T-helper 2 cell (primary cell): ENCODE measurements at places on chromosomes 11 and 22.
A peak's percentile ranks its signal among the peaks of the same experiment; 100 is the strongest.

- DNase-seq = no peak
These were observed 3.2 kb upstream of the CACNA1I start for GRCh38 chr22:39567135-39567946.

DNA sequence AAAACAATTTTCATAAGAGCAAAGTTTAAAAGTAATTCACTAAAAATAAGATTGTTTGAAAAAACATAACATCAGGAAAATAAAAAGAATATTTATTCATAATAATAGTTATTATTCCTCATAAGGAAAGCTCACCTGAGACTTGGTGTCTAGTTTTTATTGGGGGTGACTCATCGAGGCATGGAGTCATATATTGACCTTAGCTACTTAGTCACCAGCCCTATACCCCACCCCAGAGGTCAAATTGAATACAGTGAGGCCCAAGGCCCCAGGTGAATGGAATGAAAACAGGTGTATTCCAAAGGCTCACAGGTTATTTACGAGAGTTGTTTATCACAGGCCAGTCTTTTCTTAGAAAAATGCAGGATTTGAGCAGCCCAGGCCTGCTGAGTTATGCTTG, 36.9 kb downstream of the CNTF start:
- no peak for DNase-seq

GRCh38 chr11:126267650-126268049, 1.0 kb downstream of the SRPRA start:
- no peak for DNase-seq

DNA sequence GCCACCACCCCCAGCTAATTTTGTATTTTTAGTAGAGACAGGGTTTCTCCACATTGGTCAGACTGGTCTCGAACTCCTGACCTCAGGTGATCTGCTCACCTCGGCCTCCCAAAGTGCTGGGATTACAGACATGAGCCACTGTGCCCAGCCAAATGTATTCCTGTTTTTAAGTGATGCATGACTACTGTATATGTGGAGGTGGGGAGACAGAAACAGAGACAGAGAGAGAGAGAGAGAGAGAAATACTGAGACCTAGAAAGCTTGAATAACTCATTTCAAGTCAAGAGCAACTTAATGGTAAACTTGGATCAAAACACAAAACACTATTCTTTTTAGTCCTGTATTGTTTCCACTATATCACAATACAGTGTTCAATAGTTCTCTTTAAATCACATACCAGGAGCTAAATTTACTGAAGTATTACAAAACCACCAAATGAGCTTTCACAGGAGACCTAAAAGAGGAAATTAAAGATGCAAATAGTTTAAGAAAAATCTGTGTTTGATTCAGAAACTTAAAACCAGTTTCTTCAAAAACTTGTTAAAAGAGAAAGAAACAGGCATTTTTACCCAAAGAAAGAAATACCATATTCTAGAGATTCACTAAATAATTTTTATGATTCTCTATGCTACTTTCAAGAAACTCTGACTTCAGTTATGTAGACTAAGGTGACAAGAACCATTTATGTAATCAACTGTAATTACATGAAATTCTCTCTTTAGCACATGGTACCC, 188.7 kb downstream of the ETS1 start:
- DNase-seq = no peak

- DNase-seq = no peak
These were observed 4.1 kb upstream of the MAPK11 start for GRCh38 chr22:50274311-50274710.

DNA sequence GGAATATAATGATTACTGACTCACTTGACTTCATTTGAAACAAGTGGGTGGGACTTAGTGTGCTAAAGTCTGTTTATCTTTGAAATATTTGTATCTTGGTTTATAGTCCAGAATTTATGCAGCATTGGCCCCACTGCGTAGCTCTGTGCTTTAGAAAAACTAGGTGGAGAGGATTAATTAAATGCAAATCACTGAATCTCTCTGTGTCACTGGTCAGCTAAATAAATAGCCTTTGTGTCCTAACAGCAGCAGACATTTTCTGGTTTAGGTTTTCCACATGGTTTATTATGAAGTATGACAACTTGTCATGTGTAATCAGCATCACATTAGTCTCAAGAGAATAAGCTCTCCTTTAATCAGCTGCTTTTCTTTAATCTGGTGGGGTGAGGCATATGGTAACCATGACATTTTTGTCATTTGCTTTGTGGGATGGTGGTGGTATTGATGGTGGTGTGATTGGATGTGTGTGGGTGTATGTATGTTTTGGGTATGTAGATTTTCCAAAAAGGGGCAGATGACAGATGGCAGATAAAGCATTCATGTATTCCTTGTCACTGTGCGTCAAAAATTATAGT, 33.9 kb downstream of the BCL2L13 start:
- DNase-seq = no peak

GRCh38 chr11:102229510-102230123, 87.7 kb upstream of the BIRC3 start:
- DNase-seq = no peak

DNA sequence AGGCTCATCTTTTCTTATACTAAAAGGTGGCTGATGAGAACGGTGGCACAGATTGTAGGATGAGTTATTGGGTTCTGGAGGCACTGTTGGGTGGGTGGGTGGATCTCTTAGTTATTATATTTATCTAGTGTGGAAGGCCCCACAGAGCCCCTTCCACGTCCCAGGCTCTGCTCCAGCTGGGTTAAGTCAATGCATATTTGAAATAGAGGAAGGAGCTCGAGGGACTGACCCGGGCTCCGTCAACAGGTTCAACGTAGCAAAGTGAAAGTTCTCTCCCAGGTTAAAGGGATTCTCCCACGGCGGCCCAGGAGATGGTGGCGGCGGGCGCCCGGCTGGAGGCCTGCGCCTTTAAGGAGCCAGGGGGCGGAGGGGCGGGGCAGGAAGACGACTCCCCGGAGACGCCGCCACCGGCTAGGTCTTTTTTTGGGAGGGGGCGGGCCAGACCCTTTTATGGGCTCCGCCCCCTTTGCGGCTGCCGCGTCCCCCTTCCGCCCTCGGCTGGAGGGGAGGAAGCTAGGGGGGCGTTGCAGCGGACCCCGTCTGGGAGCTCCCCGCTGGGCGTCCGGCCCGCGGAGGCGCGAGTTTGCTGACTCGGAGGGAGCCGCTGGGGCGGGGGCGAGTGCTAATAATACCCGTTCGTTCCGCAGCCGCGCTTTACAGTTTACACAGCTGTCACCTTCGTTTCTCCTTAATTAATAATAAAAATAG, 1.5 kb upstream of the INPPL1 start:
- peak; percentile 94 for DNase-seq

DNA sequence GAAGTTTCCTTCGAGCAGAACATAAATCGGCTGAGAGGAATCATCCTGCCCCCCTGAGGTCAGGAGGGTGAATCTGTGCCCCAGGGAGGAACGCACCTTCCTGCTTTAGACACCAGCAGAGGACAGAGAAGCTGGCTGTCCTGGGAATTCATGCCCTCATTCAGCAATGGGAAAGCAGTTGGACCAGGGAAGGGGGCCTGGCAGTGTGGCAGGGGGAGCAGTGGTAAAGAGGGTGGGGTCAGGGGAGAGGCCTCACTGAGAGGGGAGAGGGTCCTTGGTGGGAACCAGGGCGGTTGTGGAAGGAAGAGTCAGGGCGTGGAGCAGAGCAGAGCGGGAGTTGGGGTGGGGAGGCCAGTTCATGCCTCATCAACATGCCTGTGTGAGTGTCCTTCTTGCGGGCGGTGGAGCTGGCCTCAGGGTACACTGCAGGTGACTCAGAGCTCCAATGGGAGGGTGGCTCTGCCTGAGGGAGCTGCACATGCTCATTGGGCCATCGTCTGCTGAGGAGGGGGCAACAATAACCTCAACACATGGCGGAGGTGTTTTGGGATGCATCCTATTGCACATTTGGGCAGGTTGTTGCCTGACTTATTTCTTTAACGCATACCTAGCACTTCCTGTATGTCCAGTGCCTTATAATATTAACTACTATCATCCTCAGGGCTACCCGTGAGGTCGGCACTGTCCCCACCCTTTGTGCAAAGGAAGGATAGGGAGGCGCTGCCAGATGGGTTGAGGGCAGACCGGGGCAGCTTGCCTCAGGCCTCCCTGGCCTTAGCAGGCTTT, 23.2 kb downstream of the MED15 start:
- no peak for DNase-seq

DNA sequence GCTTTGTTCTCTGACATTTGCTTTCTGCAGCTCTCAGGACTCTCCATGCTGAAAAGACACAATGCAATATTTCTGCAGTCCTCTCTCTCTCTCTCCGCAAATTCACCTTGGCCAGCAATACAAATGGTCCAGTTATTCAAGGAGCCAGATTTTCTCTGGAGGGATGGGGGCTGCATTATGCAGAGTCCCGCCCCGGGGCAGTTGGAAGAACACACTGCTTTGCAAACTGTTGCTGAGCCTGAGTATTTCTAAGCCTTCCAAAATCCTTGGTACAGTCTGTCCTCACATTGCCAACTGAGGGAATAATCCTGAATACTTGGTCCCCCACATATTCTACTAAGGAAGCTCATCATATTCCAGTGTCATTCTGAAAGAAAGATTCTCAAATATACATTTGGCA, 94.3 kb upstream of the ZC3H12C start:
- no peak for DNase-seq

- DNase-seq = no peak
These were observed 780.6 kb downstream of the OPCML start for GRCh38 chr11:132751516-132752250.

- DNase-seq = no peak
These were observed 1.7 kb downstream of the PDE3B start for GRCh38 chr11:14645015-14645912.

DNA sequence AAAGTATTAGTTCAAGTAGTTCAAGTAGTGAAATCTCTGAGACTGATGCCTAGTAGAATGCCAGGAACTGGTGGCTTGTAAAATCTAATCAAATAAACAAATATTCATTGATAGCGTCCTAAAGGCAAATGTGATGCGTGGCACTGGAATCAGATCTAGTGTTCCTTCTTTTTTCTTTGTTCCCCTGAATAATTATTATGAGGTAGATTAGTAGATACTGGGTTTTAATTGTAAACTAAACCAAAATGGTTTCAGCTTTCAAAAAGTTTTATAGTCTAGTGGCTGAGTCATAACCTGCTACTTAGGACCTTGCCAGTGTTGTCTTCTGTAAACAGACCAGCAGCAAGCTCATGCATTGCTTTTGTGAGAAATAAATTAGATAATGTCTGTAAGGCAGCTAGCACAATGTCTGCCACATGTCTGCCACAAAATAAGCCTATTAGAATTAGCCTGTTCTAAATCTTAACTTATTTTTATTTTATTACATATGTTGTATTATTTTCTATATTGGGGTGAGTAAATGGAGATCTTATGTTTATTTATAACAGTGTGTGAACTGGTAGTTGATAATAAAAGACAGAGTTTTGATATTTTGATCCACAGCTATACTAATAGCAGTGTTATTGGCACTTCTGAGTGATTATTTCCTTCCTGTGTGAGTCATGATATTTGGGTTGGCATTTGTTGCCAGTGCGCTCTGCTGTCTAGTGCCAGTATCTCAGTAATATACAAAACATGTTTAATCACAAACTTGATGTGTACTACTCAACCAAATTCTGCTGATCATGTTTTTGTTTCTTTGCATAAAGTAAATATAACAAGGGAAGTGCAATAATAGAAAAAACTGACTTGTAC, 135.7 kb downstream of the TMEM135 start:
- DNase-seq = no peak

- DNase-seq = no peak
These were observed 12.7 kb upstream of the FXYD2 start for GRCh38 chr11:117837070-117837776.

GRCh38 chr11:126733685-126734084, 266.9 kb downstream of the KIRREL3 start:
- no peak for DNase-seq

DNA sequence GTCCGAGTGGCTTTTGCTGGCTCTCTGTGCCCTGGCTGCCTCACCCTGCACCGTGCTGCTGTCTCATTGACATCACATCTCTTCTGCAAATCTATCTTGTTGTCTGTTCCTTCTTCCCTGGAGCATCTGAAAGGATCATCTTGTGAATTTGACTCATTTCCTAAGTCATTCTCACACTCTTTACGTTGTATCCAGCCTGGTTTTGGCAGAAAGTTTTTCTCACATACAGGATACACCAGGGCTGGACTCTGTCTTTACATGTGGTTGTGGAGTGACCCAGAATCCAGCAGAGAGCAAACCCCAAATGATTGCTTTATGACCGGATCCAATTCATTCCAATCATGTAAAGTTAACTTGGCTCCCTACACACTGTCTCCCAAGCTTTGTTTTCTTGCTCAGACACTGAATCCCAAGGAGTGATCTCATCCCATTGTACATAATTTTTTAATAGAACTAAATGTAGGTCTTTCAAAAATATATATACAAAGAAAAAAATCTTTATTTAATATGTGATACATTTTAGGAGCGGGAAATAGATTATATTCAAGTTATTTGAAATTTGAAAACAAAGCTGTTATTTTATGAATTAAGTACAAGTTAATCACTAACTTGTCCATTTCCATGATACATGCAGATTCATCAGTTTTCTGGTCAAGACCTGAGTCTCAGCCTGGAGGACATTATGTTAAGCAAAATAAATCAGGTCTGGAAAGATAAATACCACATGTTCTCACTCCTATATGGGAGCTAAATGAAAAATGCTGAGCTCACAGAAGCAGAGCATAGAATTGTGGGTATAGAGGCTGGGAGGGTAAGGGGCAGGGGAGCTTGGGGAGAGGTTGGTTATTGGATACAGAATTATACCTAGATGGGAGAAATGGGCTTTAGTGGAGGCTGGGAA, 2.9 kb upstream of the RFPL1 start:
- DNase-seq = no peak

DNA sequence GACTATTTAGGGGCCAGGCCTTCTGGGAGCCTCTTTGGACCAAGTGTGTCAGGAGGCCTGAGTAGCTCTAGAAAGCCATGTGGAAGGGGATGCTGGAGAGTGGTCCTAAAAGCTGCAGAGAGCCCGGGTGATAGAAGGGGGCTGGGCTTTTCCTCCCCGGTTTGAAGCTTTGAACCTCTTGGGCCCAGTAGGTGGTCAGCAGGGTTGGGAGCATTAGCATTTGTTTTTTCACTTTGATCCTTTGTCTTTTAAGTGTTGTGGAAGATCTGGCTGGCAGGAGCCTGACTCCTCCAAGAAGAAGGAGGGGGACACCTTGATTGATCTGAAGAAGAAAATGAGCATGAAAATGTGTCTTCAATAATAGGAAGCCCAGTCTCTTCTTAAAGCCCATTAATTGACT, 596.6 kb downstream of the INSC start:
- no peak for DNase-seq

- no peak for DNase-seq
These were observed 102.0 kb upstream of the HSD17B12 start for GRCh38 chr11:43578346-43579170.

GRCh38 chr22:30245985-30246813, at the start of gene LIF:
Gene LIF, minus strand, starts transcription at chr22:30246759. Its CDS starts 64 bp downstream, at chr22:30246695.
- peak; percentile 79 for DNase-seq

- DNase-seq = no peak
These were observed 436.9 kb downstream of the BUD13 start for GRCh38 chr11:116335891-116336290.

- DNase-seq = no peak
These were observed 97.1 kb upstream of the CARD18 start for GRCh38 chr11:105236664-105237063.
